Stimulated activated CD4-positive, alpha-beta T cell treated with anti-CD3 and anti-CD28 coated beads, Interleukin-1b, Interleukin-23, amount 100 ng/mL, for 1 hour (primary cell): ENCODE measurements at places on chromosomes 13 and 19.

GRCh38 chr13:104831831-104832230 lies 1703.6 kb downstream of the EFNB2 start:
- DNase-seq = no peak

DNA sequence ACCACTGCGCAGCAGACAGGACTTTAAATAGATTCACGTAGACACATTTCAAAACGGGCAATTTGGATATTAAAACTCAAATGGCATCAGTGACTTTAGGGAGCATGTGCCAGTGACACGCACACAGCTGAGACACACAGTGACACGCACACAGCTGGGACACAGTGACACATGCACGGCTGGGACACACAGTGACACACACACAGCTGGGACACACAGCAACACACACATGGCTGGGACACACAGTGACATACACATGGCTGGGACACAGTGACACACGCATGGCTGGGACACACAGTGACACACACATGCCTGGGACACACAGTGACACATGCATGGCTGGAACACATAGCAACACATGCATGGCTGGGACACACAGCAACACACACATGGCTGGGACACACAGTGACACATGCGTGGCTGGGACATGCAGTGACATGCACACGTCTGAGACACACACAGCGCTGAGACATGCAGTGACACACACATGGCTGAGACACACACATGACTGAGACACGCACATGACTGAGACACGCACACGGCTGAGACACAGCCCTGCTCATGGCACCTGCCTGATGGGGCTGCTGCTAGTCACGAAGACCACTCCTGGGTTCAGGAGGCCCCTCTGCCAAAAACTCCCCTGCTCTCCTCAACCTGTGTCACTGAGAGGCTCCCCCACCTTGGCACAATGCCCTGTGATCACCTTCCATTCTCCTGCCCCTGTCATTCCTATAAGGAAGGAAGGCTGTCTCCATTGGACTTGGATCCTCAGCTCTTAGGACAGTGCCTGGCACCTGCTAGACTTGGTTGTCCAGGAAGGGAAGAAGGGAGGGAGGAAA lies 52.5 kb downstream of the SOX1 start:
- DNase-seq = no peak

DNA sequence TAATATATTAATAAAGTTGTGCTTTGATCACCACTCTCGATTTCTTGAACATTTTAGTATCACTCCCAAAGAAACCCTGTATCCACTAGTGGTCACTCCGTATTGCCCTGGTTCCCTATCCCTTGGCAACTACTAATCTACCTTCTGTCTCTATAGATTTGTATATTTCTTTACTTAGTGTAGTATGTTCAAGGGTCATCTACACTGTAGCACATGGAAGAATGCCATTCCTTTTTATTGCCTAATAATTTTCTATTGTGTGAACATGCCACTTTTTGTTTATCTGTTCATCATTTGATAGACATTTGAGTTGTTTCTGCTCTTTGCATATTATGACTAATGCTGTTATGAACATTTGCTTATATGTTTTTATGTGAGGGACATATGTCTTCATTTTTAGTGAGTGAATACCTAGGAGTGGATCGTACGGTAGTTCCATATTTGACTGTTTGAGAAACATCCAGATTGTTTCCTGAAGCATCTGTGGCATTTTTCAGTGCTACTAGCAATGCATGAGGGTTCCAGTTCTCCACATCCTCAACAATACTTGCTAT lies 254.0 kb downstream of the GPC6 start:
- DNase-seq = no peak

DNA sequence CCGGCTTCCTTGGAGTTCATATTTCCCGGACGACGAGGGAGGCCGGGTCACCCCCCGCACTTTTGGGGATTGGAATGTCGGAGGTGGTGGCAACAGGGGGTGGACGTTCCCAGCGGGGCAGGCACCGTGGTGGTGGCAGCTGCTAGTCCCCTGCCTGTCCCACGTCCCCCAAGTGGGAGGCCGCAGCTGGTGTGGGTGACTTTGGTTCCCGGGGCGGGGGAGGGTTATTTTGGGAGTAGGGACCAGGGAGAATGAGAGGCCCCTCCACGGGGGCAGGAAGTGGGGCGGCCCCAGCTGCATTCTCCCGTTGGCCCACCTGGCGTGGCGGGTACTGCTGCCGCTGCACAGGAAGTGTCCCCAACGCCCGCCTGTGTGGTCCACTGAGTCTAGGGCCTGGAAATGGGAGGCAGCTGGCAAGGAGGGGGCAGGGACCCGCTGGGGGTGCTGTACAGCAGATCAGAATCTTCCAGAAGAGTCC lies 11.1 kb upstream of the PLIN3 start:
- DNase-seq = no peak

GRCh38 chr19:15672580-15673175 lies at the start of gene CYP4F12:
Gene CYP4F12 (plus strand): TSS chr19:15673087. CDS start chr19:15673530, 443 bp downstream.
- DNase-seq = no peak

DNA sequence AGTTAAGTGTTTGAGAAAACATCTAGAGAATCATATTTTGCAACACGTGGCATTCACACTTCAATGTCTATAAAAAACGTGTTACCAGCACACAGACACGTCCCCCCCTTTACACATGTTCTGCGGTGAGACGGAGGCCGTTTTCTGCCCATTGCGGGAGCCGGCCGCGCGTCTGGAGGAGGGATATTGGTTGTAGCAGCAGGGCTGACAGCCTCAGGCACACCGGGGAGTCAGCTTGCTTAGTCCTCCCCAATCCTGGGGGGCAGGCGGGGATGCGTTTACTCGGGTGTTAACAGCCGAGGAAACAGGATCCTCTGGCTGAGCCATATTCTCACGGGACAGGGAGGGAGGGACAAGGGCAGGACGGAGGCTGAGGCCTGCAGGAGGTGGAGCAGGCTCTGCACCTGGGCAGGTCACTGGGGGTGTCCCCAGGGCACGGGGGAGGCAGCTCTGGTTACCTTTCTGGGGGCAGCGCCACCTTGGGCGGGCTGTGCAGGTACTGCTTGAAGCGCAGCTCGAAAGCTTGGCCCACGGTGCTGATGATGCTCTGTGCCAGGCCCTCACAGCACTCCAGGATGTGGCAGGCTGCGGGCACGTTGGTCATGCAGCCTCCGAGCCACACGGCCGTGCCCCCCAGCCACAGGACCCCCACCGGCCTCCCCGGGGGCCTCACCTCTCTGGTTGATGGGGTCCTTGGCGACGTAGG lies 25.0 kb downstream of the SHC2 start:
- DNase-seq = no peak

DNA sequence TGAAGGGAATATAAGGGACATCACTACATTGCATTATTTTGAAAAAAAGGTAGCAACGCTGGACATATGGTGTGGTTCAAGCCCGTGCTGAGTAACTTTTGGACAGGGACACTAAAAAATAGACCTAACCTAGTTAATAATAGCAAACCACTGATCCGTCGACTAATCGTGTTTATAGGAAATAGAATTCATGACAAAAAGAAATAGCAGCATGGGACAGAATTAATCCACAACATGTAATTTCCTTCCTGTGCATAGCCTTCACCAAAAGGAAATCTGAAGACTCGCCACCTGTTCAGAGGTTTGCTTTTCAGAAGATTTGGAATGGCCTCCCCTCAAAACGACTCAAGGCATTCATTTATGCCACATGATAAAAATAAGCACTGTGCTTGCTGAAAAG lies 128.7 kb downstream of the FGF14 start:
- DNase-seq = no peak

GRCh38 chr19:52270266-52270885 lies 989 bp downstream of the ZNF766 start:
- DNase-seq = no peak

DNA sequence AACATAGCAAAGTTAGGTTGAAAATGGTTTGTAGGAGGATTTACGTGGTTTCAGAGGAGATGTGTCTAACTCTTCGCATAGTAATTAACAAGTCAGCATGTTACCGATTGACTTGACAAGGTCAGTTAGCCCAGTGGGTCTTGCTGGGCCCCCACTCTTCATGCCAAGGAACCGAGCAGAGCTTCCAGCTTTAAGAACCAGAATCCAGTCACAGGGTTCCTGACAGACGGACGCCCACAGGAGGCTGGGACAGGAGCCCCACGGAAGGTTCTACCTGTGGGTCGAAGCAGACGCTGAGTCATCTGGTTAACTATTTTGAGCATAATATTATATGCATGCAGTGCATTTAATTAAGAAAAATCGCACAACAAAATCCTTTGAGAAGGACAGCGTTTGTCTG lies 3.5 kb downstream of the TMEM255B start:
- no peak for DNase-seq

DNA sequence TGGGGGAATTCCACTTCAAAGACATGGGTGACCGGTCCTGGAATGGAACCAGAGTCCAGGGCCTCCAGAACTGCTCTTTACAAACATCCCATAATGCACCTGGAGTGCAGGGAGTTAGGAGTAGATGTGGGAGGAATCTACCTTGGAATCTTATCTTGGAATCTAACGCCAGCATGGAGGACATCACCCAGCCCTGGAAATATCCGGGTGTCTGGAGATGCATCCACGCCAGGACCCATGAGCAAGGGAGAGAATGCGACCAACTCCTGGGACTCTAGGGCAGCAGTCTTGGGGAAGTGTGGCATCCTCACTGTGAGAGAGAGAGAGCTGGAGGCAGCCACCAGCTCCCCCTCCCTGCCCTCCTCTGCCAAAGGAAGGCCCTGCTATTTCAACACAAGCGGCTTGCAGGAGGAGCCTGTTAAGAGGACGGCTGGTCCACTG lies 211.8 kb downstream of the UQCRFS1 start:
- DNase-seq = no peak

GRCh38 chr19:47663435-47663910 lies 49.7 kb upstream of the EHD2 start:
- DNase-seq = no peak

DNA sequence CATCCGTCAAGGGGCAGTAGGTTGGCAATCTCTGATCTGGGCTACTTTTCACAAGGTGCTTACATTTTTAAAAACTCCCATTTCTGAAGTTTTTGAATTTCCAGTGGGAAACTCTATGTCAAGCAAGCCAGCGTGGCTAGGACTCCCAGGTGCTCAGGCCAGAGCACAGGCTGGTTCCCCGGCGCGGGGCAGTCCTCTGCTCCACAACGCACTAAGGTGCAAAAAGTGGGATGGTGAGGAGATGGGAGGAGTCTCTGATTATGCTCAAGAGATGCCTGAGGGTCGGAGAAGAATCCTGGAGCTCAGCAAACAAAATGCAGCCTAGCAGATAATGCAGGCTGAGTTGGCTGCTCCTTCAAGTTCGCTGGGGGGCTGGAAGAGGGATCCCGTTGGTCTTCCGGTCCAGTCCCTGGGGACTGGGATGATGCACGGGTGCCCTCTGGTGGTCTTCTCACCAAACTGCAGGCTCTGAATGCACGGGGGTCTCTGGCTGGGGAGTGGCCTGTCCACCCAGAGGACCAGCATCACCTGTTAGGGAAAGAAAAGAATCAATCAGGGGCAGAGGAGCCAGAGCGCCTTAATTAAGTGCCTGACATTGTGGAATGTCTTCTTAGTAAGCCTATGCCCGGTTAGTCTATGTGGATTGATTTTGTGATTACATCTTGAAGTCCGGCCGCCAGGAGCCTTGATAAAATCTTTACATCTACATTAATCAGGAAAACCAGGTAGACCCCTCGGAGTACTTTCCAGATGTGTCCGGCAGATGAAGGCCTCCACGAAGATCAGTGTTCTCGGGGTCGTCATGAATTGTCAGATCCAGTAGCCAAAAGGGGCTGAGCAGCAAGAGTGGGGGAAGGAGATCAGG lies 244.4 kb upstream of the MAB21L1 start:
- no peak for DNase-seq

DNA sequence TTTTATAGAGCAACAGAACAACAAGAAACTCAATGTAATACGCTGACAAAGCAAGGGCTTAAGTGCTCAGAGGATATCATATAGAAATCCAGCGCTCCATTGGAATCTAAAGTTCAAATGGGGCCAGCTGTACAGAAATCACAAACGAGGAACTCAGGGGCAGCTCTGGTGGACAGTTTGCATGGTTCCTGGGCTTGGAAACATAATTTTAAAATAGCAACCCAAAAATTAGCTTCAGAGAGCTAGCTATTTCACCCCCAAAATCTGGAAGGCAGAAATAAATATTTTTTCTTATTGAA lies 19.2 kb upstream of the LATS2 start:
- no peak for DNase-seq

- DNase-seq = no peak
These were observed 267.1 kb upstream of the EDNRB start for GRCh38 chr13:78185700-78186099.

DNA sequence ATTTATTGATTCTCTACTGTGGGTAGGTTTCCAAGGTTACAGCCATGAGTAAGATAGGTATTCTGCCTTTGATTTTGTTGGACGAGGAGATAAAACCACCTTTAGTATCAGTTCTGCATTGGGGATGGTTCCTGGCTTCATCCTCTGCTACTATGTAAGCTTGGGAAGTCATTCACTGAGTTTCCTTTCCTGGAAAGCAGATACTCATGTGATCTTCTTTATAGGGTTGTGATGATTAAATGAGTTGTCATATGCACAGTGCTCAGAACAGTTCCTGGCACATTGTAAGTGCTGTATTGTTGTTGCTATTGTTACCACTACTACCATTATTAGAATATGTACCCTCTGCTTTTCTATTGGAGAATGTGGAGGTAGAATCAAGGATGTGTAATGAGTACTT lies 13.1 kb upstream of the WTIP start:
- no peak for DNase-seq
